ENCODE measurements at places on chromosomes 7 and 10.

DNA sequence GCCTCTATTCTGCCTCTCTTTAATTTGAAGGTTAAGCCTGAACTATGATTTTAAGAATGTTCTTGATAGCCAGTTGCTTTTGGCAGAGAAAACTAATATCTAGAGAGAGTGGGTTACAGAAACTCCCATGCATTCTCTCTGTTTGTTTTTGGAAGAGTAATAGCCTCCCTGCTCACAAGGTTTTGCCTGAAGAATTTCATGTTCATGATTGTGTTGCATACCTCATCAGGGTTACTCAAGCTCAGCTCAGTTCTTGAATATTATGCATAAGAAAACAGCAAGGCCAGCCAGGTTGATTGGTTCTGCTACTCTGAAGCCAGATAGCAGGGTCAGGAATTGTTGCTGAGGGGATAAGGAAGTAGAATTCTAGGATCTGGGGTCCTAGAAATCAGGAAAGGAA is 137.4 kb downstream of the MDFIC start:
- DNase-seq = peak; percentile 16

GRCh38 chr7:23404546-23405239 is 65.6 kb downstream of the IGF2BP3 start:
- DNase-seq = no peak

DNA sequence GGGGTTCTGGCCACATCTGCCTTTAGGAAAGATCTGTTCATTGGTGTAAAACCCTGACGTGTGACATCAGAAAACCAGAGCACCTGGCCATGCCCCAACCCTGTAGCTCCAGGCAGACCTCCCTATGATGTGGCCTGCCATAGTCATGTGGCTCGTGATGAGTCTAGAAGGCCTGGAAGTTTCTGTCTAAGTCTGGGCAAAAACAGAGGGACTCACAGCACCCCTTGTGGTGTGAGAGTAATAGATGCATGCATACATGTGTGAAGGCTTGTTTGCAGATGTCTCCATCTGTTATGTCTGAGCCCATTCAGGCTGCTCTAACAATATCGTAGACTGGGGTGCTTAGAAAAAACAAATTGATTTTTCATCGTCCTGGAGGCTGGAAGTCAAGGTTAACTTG is 309.3 kb downstream of the PAXIP1 start:
- DNase-seq = no peak

- no peak for DNase-seq
These were observed 176.5 kb upstream of the FRMD4A start for GRCh38 chr10:14507176-14507575.

- DNase-seq = no peak
These were observed 383.2 kb downstream of the DNAJB6 start for GRCh38 chr7:157719705-157720655.

- DNase-seq = no peak
These were observed 125.4 kb downstream of the JAZF1 start for GRCh38 chr7:28055161-28055544.

DNA sequence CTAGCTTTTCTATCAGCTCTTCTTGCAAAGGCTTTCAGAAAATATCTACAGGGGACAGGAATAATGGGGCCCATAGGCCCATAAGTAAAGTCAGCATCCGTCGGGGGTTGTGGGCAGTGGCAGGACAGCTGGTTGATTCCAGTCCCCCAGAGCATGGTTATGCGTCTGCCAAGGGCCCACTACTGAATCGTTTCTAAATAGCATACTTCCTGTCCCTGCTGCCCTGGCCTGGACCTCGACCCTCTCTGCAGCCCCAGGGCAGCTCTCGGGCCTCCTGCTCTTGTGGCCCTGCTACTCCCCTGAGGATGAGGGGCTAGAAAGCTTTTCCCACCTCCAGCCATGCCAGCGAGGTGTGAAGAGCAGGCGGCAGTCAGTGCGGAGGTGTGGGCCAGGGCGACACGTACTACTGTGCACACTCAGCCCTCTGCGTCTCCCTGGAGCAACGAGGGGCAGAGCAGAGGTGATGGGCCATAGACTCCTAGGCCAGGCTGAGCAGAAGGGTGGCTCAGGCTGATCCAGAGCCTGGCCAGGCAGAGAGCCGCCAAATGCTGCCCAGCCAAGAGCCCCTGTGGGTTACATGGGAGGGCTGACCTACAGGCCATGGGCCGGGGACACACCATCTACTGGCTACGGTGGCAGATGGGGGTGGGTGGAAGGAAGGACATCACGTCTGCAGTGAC is 4.7 kb upstream of the OPN4 start:
- no peak for DNase-seq

DNA sequence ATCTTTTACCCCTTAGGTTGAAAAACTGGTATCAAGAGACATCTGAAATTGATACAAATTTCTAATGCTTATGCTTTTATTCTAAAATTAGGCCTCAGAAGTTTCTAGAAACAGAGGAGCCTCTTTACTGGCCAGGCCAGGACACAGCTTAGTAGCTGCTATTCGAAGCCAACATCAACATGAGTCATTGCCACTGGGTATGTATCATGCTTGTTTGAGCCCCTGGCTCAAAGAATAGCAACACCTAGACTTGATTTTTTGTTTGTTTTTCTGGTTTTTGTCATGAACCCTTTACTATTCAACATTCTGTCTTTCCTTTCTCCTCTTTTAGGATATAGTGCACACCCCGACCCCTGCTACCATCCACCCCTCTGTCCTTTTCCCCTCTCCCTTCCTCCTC is 90.9 kb upstream of the STK17A start:
- no peak for DNase-seq

DNA sequence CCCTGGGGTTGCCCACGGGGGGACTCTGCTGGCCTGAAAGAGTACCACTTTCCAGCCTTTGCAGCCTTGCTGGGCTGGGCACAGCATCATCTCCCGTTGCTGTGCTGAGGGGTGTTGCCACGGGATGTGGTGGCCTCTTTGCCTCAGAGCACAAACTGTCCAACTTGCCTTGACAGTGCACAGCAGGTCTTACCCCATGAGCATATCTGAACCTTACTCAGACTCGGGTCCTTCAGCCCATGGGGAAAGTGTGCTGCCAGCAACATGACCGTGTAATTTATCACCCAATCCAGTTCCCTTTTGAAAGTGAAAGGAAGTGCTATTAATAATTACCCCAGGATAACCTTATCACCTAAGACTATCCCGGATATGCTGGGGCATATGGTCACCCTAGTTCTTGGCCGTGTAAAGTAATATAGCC is 46.8 kb downstream of the TBXAS1 start:
- no peak for DNase-seq

DNA sequence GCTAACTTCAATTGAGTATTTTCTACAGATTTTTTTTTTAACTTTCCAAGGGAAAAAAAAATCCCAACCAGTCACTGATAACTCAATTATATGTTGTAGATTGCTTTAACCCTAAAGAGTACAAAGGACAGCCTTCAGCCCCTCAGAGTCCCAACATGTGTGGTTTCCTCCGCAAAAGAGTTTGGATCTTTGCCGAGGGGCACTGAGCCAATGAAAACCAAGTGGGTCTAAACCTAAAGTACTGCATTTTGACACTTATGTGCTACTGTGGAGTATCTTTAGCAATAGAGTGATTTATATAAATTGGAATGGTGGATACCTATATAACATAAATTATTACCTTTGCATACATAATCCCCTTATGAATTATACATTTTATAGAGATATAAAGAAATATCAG is 91.5 kb downstream of the SEMA3D start:
- DNase-seq = no peak

GRCh38 chr10:88880282-88881076 is 434 bp downstream of the STAMBPL1 start:
- DNase-seq = peak; percentile 76

GRCh38 chr10:44581996-44582395 is 197.1 kb upstream of the CXCL12 start:
- no peak for DNase-seq

DNA sequence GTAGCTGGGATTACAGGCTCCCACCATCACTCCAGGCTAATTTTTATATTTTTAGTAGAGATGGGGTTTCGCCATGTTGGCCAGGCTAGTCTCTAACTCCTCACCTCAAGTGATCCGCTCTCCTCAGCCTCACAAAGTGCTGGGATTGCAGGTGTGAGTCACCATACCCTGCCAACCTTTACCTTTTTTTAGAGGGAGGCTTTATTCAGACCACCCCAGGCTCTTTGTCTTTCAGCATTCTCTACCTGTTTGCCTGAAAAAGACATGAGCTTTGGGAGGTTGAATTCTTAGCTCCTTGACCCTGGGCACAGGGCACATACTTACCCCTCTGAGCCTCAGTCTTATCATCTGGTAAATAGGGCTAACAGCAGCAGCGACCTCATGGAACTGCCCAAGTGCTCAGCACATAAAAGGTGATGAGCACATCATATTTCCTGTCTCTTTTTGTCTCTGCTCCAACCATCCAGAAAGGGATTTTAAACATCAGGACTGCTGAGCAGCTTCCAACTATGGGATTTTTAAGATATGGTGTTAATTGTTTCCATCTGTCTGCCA is 17.0 kb downstream of the FRMPD2 start:
- DNase-seq = no peak

DNA sequence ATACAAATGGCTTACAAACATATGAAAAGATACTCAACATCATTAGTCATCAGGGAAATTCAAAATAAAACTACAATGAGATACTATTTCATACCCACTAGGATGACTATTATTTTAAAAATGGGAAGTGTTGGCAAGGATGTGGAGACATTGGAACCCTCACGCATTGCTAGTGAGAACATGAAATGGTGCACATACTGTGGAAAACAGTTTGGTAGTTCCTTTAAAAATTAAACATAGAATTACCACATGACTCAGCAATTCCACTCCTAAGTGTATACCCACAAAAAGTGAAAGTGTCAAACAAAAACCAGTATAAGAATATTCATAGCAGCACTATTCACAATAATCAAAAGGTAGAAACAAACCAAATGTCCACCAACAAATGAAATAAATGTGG is 48.5 kb upstream of the SHTN1 start:
- DNase-seq = no peak

DNA sequence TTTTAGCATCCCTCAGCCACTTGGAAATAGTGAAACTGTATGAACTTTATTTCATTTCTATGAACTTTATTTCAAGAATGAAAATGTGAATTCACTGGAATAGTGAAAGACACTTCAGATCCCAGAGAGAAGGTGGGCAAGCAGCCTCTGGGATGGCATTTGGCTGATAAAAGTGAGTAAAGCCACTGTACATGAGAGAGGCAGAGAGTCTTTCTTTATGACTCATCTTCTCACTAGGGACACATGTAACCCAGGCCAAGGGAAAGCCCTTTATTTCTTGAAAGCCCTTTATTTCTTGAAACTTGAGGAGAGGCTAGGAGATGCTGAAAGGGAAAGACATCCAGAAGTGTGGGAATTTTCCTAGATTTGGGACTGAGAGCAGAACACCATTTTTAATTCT is 148.9 kb upstream of the SMIM30 start:
- DNase-seq = no peak

DNA sequence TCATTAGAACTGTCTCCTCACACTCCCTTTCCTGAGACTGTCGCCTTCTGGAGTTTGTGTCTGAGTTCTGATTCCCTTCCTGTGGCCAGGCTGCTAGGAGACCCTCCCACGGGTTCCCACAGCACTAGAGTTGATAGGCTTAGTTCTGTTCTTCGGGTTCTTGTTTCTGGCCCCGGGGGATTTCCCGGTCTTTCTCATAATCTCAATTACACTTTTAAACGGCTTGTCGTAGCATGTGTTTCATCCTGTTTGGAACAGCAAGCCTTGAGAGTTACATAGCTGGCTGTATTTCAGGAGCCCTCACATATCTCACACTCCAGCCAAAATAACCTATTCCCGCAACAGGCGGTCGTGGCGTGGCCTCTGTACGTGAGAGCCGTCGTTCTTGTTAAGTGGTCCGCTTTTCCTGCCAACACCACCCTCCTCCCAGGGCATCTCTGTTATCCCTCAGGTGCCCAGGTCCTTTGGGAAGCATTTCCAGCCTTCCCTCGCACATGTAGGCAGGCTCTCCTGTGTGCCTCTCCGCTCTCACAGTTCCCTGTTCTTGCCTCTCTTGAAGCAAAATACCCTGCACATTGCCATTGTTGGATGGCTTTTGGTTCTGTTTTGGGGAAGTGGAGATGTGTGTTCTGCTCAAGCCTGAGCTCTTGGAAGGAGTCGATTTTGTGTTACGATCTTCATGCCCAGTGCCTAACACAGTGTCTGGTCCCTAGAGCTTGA is 46.0 kb downstream of the CDC123 start:
- DNase-seq = no peak

DNA sequence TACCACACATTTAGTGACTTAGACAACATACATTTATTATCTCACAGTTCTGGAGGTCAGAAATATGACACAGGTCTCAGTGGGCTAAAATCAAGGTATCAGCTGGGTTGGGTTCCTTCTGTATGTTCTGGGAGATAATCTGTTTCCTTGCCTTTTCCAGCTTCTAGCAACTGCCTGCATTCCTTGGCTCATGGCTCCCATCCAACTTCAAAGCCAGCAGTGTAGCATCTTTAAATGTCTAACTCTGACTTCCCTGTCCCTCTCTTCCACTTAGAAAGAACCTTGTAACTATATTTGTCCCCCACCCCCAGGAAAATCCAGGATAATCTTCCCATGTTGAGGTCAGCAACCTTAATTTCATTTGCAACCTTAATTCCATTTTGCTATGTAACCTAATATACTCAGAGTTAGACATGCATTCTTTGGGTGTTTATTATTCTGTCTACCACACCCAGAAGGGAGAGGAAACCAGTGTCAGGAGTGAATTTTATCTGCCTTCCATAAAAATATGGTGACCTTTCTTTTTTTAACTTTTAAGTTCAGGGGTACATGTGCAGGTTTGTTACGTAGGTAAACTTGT is 57.3 kb upstream of the SMIM30 start:
- DNase-seq = no peak

- no peak for DNase-seq
These were observed 51.4 kb downstream of the PCDH15 start for GRCh38 chr10:54749623-54750022.

DNA sequence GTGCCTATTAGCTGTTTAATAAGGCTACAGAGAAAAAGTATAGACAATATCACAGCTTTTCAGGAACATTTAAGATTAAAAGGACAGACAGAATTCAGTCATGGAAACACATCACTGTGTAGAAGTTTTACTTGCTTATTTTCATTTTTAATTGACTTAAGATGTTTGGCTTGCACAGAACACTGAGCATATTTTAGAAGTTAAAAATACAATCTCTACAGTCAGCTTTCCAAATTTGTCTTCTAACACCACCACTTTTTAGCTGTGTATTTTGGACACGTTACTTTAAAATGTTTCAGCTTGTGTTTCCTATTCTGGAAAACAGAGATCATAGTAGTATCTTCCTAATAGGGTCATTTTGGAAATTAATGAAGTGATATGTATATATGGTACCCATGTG is 11.8 kb downstream of the CFAP69 start:
- DNase-seq = no peak

GRCh38 chr7:115642194-115642593 is 388.4 kb downstream of the TFEC start:
- DNase-seq = no peak
